ENCODE measurements at places on chromosomes 16 and 17.

- DNase-seq, result no peak
Observed at GRCh38 chr17:76879254-76879653, 11.1 kb downstream of the MGAT5B start.

DNA sequence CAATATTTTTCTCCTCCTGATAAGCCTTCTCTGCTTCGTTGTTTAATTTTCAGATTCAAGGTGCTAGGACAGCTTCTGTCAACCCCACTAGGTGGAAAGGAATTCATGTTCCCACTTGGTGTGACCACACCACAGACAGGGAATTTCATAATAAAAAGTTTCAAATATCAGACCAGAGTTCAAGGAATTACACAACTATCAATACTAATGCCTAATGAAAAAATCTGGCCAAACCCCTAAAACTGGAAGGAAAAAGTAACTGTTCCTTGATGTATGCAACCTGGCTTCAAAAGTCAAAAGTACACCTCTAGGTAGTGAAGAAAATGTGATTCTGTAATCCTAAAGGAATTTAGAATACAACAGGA is 87.8 kb upstream of the CORO6 start:
- DNase-seq, result no peak

- no peak for DNase-seq
Observed at GRCh38 chr17:3221850-3222249, 14.4 kb downstream of the OR1A1 start.

- DNase-seq, result no peak
Observed at GRCh38 chr17:15464231-15464985, 3.0 kb downstream of the CDRT4 start.

Measured in stimulated activated CD4-positive, alpha-beta T cell treated with anti-CD3 and anti-CD28 coated beads, Interleukin-1b, Interleukin-23, amount 100 ng/mL, for 48 hours (primary cell).